Mucosa of descending colon (tissue), 3 donors: ENCODE measurements at places on chromosomes 7 and 10.
A peak's percentile ranks its signal among the peaks of the same experiment; 100 is the strongest.

DNA sequence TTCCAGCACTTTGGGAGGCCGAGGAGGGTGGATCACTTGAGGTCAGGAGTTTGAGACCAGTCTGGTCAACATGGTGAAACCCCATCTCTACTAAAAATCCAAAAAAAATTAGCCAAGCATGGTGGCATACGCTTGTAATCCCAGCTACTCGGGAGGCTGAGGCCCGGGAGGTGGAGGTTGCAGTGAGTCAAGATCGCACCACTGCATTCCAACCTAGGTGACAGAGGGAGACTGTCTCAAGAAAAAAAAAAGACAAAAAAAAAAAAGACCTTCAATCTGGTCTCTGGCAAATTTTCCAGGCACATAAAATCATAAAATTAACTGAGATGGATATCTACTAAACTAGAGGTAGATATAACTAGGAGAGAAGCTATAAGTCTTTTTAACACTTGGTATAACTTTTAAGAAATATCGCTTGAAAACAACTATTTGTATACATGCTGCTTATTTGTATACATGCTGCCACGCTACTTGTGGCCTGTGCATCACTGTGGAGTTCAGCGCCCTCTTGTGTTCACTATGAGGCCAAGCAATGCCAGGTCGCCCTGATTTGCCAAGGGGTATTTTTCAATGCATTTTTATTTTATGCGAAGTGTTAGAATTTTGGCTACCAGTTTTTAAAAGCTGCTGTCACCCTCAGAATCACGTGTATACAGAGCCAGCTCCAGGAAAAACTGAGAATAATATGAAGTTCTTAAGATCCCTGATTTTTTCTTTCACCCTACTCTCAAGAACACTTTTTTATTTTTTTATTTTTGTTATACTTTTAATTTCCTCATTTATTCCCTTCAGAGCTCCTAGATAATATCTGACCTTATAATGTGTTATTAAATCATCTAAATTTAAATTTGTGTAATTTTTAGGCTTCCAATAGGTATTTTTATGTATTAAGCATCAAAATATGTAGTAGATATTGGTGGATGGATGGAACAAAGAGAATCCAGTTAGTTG, 26.7 kb downstream of the CYCS start:
- DNase-seq, result peak; percentile 44

GRCh38 chr7:82375713-82376112, 67.9 kb downstream of the CACNA2D1 start:
- no peak for DNase-seq

GRCh38 chr10:129101232-129101980, 365.6 kb upstream of the MGMT start:
- no peak for DNase-seq

DNA sequence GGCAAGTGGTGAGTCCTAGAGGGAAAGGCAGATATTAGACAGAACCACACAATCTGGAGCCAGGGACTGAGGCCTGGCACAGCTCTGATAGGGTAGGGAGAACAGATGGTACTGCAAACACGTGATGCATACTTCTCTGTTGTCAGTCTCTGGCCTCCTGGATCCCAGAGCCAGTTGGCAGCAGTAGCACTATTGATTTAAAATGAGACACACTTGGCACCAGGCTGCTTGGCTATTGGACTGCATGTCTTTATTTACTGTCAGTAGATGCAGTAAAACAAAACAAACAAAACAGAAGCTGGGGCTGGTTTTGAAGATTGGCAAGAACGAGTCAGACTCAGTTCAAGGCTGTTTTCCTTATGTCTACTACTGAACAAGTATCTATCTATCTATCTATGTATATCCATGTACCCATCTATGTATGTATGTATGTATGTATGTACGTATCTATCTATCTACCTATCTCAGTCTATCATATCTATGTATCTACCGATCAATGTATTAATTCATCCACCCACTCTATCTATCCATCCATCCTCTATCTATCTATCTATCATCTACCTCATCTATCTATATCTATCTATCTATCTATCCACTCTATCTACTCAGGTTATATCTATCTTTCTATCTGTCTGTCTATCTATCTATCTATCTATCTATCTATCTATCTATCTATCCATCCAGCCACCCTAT, 23.4 kb upstream of the MGAM2 start:
- peak; percentile 29 for DNase-seq

GRCh38 chr7:15836651-15837050, 150.2 kb upstream of the MEOX2 start:
- DNase-seq, result no peak

- no peak for DNase-seq
Observed at GRCh38 chr7:8184221-8184620, 77.7 kb downstream of the ICA1 start.
